ENCODE measurements at places on chromosomes 6 and 20. TPM values are rescaled to one million over a fixed set of nuclear protein-coding genes. Genes with fewer than 3 reads are reported as not detected.

OR2H1 gene
- not detected for total RNA-seq

DNA sequence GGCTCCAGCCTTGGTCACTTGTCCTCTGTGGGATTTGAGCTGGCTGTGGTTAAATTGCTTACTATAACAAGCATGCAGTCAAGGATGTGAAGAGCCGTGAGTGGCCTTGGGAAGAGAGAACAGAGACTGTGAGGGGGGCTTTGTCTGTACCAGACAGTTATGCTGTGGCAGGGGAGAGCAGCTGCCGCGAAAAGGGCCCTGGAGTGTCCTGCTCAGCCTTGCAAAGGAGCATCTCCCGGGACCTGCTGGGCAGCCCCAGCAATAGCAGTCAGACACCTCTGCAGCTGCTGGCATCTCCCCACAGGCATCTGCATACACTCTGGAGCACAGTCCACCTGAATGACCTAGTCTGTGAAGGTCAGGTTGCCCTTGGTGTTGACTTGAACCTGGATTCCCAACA lies 6.3 kb downstream of the EBF4 start:
- DNase-seq = no peak

GRCh38 chr6:73969971-73970970 lies 274.3 kb downstream of the CD109 start:
- DNase-seq = no peak

RGS17 gene
- 0.69 TPM for total RNA-seq

PROCR gene
- total RNA-seq = 17.5 TPM

GRCh38 chr6:149147938-149148718 lies 169.4 kb upstream of the TAB2 start:
- no peak for DNase-seq

FERMT1 gene
- 1.1 TPM for total RNA-seq

- DNase-seq = peak; percentile 80
Observed at GRCh38 chr6:16257999-16258708, 19.8 kb downstream of the GMPR start.

NKAIN4 gene
- total RNA-seq = not detected

DNA sequence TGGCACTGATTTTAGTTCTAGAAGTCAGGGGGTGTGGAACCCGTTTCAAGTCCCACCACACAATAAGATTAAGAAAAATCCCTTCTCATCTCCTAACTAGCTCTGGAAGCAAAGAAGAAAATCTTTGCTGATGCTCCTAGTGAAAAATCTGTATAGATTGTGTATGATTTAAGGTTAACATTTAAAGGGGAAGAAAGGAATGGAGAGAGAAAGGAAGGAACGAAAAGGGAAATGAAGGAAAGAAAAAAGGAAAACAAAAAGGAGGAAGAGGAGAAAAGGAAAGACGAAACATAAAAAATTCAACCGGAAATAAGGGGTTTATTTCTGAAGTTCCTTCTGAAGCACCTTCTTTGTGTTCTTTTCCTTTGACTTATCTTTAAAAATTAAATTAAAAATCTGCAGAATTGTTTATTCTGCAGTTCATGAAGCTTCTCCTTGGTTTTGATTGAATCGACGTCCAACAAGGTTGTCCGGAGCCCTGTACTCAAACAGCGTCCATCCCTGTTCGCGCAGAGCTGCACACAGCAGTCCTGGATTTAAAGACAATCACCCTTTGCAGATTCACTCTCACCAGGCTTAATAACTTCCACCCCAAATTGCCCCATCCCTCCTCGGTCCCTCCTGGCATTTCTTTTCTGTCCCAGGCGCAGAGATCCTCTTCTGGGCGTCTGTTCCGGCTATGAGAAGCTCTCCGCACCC lies 1.6 kb upstream of the TFAP2B start:
- DNase-seq = no peak

- no peak for DNase-seq
Observed at GRCh38 chr20:20480126-20480525, 112.2 kb downstream of the INSM1 start.

- DNase-seq = no peak
Observed at GRCh38 chr20:57693002-57693582, 16.7 kb downstream of the PMEPA1 start.

GRCh38 chr6:88532241-88532860 lies 366.2 kb upstream of the CNR1 start:
- no peak for DNase-seq

RSPO3 gene
- total RNA-seq = 0.12 TPM

MYCT1 gene
- total RNA-seq = 4.8 TPM

CST4 gene
- total RNA-seq = not detected

GRCh38 chr6:36104836-36105235 lies 25.5 kb upstream of the MAPK13 start:
- DNase-seq = no peak

- DNase-seq = no peak
Observed at GRCh38 chr6:20808924-20809323, 274.7 kb downstream of the CDKAL1 start.

RIMS4 gene
- total RNA-seq = 13.7 TPM

DNA sequence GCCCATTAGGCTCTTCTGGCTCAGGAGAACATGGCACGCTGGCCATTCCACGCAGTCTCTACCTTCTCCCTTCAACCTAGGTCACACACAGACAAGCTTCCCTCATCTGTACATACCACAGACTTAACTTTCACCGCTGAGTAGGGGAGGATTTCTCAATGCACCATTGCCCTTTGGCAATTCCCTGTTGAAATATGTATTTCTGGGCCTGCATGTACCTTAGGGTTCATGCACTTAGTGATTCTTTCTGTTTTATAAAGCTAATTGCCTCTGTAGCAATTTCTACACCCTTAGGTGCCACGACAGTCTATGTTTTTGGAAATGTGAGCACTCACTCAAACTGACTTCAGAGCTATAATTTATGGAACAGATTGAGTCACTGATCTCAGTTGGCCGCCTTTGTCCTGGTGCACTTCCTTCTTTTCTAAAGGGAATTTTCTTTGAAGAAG lies 253.8 kb upstream of the PRDM1 start:
- DNase-seq = no peak

DNA sequence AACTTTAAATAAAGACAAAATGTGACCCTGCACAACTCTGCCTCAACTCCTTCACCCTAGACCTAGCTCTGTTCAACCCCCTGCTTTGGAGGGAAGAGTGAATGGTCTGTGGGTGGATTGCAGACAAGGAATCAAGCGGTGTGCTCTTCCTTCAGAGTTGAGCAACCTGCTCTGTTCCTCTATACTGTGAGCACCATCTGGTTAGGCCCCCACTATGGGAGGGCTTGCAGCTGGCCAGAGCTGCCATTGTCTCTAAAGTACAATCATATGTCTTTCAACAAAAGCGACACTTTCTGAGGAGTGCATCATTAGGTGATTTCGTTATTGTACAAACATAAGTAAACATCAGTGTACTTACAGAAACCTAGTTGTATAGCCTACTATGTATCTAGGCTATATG lies 406.1 kb upstream of the MARCKS start:
- no peak for DNase-seq

GRCh38 chr20:21435576-21435975 lies 38.2 kb upstream of the NKX2-4 start:
- DNase-seq = no peak

DNA sequence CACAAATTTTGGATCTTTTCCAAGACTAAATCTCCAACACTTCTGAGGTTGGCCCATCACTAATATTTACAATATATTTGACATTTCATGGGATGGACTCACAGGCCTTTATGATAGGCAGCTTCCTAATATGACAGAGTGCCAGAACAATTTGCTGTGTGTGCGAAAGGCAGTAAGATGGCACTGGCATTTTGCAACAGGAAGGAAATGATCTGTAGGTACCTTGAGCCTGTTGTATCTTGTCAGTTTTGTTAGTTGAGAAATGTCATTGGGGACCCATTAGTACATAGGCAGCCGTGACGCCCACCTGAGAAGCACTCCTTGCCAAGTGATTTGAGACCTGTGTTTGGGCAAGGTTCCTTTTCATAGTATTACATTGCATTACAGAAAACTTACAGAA lies 153.4 kb upstream of the HEY2 start:
- no peak for DNase-seq

WFDC12 gene
- not detected for total RNA-seq

- peak; percentile 54 for DNase-seq
Observed at GRCh38 chr6:160973311-160974250, 18.0 kb upstream of the MAP3K4 start.

- DNase-seq = no peak
Observed at GRCh38 chr6:108127056-108127455, 38.8 kb upstream of the NR2E1 start.

DNA sequence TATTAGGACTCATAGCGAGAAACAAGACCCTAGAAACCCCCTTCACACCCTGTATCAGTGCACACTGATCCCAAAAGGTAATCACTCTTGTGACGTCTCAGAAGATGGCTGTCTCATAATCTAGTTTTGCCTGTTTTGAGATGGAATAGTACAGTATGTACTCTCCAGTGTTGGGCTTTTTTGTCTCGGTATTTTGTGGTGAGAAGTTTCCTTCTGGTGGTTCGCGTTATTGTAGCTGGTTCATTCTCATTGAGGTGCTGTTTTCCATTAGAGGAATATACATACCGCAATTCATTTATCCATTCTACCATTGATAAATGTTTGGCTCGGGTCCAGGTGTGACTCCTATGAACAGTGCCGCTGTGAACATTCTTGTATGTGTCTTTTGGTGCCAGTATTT lies 27.9 kb upstream of the MAP3K4 start:
- no peak for DNase-seq

DNA sequence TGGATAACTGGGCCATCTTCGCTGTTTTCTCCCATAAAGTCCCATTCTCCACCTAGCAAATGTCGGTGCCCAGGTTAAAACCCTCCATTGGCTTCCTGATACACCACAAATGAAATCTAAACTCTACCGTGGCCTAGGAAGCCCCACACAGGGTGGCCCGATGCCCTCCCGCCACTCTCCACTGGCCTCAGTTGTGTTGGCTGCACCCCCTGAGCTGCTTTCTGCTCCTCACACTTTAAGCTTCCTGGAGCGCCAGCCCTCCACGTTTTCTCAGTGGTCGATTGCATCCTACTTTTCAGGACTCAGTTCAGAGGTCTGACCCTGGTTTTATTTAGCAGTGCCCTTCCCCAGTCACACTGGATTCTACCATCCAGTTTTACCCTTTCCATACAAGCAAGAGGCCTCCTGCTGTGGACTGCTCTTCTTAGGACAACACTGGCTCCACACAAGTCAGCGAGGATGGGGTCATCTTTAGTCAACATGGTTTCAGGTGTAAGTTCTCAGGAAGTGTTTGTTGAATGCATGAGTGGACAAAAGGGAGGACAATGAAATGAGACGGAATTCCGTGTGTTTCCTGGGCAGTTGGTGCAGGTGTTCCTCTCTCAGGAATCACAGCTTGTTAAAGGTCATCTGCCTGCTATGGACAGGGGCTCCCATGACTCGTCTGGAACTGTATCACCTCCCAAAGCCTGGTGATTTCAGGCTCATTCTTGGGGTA lies 124.1 kb downstream of the SULF2 start:
- no peak for DNase-seq

PI3 gene
- not detected for total RNA-seq

- DNase-seq = no peak
Observed at GRCh38 chr6:134289204-134289575, 28.7 kb downstream of the SGK1 start.

CYP39A1 gene
- total RNA-seq = 15.5 TPM

GRCh38 chr20:60147004-60147403 lies 188.8 kb downstream of the CDH26 start:
- no peak for DNase-seq

GRCh38 chr20:38867062-38867359 lies 59.2 kb upstream of the FAM83D start:
- DNase-seq = no peak

- DNase-seq = no peak
Observed at GRCh38 chr6:106976270-106976669, 1.7 kb upstream of the CD24 start.

ADGB gene
- total RNA-seq = not detected

DNA sequence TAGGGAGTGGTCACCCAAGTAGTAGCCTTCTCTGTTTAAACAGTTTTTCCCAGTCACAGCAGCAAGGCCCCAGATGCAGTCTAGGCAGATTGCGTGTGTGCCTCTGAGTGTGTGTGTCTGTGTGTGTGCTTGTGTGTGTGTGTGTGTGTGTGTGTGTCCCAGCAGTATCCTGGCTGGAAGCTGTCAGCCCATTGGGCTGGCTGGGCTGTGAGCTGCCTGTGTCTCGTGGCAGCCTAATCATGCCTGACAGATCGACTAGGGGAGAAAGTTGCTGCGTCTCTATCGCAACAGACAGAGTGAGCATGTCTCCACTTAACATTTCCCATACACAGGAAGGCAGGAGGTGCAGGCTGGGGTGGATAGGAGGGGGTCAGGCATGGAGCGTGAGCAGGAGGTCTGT lies 42.9 kb upstream of the LRFN2 start:
- no peak for DNase-seq

AKAP12 gene
- 116 TPM for total RNA-seq

GRCh38 chr6:25660512-25660911 lies 8.5 kb downstream of the SCGN start:
- DNase-seq = no peak

GRCh38 chr6:154606457-154606856 lies 96.0 kb upstream of the CNKSR3 start:
- no peak for DNase-seq

DNA sequence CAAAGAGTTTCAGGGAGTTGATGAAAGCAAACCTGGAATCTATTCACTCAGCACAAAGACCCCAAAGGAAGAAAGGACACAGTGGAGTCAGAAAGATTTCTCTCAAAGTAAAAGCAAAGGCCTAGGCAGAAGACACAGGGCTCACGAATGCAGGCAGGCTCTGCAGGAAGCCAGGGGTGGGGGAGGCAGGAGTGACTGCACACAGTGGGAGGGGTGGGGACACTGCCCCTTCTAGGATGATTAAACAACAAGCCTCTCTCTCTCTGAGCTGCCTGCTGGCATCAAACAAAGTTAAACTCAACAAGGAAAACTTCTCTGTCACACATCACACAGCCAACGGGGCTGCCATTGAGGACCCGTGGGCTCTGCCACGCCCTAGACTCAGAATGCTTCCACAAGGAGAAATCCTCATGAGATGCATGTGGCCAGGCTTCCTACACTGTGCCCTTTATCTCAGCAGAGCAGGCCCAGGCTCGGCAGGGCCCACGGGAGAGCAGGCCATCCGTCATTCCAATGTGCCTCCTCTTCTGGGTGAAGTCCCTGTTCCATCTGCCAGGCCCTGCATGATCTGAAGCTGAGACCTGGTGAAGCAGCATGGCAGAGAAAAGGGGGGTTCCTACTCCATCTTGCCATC lies 70.1 kb downstream of the RAMACL start:
- DNase-seq = no peak

- DNase-seq = no peak
Observed at GRCh38 chr20:61963885-61964674, 101.6 kb downstream of the TAF4 start.

DNA sequence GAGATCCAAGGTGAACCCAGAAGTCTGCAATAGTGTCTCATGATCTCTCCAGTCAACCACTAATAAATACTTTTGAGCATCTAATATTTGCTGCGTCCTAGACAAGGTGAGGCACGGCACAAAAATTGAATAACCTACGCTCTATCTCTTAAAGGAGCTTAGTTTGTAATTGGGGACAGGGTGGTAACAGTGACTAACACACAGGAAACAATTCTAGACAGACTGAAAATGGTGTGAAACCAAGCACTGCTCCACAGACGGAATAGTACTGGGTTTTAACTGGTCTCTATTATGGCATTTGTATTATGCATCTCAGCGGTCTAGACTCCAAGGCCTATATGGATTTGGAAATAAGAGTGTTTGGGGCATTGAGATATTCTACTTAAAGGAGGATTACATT lies 120.1 kb downstream of the CLIC5 start:
- DNase-seq = no peak

Data from ovary (tissue), 10 donors.